ENCODE measurements at places on chromosomes 7 and 10.

- H3K36me3 ChIP-seq: no peaks in the 10 kb centered on the region
- H3K4me1 ChIP-seq: no peaks in the 10 kb centered on the region
- no peaks in the 10 kb centered on the region for H3K27me3 ChIP-seq
- no peak for DNase-seq
Observed at GRCh38 chr10:58743466-58744115, 230.9 kb downstream of the BICC1 start.

- DNase-seq: peak; percentile 37
- peak overlapping the region; percentile 68 for H3K27ac ChIP-seq
- peaks cover 48% of the 10 kb centered on the region for H3K4me1 ChIP-seq
- H3K27me3 ChIP-seq: no peaks in the 10 kb centered on the region
Observed at GRCh38 chr10:58467931-58468635, 44.6 kb upstream of the BICC1 start.

DNA sequence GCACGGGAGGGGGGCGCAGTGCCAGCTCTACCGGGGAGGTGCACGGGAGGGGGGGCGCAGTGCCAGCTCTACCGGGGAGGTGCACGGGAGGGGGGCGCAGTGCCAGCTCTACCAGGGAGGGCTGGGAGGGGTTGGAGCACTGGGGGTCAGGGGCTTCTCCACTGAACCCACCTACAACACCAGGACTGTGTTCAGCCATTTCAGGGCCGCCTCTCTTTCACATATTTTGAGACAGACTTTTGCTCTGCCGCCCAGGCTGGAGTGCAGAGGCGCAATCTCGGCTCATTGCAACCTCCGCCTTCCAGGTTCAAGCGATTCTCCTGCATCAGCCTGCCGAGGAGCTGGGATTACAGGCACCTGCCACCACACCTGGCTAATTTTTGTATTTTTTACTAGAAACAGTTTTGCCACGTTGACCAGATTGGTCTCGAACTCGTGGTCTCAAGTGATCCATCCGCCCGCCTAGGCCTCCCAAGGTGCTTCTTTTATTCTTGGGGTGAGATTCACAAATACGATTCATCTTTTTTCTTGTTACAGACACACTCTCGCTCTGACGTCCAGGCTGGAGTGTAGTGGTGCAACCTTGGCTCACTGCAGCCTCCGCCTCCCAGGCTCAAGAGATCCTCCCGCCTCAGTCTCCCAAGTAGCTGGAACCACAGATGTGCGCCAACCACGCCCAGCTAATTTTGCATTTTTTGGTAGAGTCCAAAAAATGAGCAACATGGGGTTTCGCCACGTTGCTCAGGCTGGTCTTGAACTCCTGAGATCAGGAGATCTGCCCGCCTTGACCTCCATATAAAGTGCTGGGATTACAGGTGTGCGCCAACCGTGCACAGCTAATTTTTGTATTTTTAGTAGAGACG is 37.0 kb downstream of the ADAP1 start:
- peaks cover 6% of the 10 kb centered on the region for H3K4me1 ChIP-seq
- DNase-seq: no peak
- no peaks in the 10 kb centered on the region for H3K27me3 ChIP-seq
- H3K4me3 ChIP-seq: no peak overlapping the region
- no peak overlapping the region for H3K27ac ChIP-seq
- H3K36me3 ChIP-seq: no peaks in the 10 kb centered on the region

- H3K36me3 ChIP-seq: no peaks in the 10 kb centered on the region
- no peaks in the 10 kb centered on the region for H3K27me3 ChIP-seq
- DNase-seq: no peak
- H3K27ac ChIP-seq: no peak overlapping the region
- no peak overlapping the region for H3K4me3 ChIP-seq
Observed at GRCh38 chr7:133888061-133888930, 238.8 kb upstream of the LRGUK start.

- no peaks in the 10 kb centered on the region for H3K27me3 ChIP-seq
- no peak for DNase-seq
- no peak overlapping the region for H3K4me3 ChIP-seq
- peaks cover 10% of the 10 kb centered on the region for H3K4me1 ChIP-seq
- H3K27ac ChIP-seq: no peak overlapping the region
- peaks cover 10% of the 10 kb centered on the region for H3K36me3 ChIP-seq
Observed at GRCh38 chr10:73404690-73405089, 9.2 kb downstream of the ANXA7 start.
